ENCODE measurements at places on chromosomes 5 and 9.

DNA sequence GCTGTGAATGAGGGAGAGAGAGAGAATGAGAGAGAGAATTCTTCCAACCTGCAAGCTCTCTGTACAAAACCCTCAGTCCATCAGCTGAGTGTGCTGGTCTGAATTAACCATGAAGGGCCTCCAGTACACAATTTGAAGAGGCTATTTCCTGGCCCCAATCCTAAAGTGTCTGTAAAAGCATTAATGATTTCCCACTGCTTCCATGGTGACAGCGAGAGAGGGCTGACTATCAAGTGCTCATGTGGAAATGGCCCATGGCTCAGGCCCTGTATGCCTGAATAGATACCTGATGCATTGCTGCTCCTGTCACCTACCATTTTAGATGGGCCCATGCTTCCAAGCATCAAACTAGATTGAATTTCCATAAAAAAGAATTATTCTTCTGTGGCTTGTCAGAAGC lies 592.4 kb downstream of the KIF4B start:
- no peak for DNase-seq

DNA sequence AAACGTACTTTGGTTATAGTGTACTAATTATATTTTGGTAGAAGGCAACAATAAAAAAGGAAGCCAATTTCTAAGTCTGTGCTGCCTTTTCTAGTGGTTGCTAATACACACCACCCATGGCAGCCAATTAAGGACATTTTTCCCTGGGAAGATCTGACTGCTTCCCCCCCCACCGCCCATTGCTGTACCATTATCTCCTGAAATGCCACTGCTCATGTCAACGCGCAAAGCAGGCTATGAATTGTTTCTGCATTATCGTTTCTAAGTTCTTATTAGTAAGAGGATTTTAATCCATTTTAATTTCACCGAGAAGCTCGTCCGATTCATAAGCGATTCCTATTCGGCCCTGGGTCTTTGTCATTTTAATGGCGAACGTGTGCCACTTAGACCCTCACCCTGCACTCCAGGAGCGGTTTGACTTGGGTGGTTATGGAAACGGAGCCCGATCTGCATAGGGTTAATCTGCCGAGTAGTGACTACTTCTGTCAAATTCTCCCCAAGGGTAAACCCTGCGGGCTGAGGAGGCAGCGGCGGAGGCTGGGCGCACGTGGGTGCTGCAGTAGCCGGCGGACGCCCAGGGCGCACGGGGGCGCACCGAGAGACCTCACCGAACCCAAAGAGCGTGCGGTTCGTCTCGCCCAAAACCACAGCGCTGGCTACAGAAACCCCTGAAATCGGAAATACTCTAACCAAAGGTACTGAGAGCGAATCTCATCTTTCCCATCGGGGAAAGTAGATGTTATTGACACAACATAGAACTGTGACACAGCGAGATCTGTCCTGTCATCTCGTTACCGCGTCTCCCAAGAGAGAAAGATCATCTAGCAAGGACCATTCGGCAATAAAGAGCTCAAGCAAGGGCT lies 55.8 kb upstream of the SHC3 start:
- no peak for DNase-seq

- DNase-seq = peak; percentile 94
These were observed 34.0 kb downstream of the ZNF474 start for GRCh38 chr5:122163121-122164069.

- no peak for DNase-seq
These were observed 11.2 kb upstream of the CACFD1 start for GRCh38 chr9:133448487-133448972.

DNA sequence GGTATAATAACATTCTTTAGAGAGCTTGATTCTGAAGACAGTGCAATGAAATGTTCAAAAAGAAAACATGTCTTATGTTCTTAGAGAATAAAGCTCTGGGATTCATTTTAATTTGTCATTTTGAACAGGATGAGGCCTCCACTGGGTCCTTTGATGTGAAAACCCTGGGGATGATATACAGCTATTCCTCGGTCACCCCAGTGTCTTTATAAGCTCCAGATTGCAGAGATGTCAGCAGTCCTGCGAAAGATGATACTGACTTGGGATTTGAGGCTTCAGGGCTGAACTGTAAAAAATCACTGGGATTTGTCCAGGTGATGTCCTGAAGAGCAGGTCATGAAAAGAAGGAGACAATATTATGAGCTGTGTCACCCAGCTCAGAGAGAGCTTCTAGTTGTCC lies 529.7 kb upstream of the ZNF608 start:
- no peak for DNase-seq

- no peak for DNase-seq
These were observed 80.5 kb downstream of the RFK start for GRCh38 chr9:76313771-76314170.

DNA sequence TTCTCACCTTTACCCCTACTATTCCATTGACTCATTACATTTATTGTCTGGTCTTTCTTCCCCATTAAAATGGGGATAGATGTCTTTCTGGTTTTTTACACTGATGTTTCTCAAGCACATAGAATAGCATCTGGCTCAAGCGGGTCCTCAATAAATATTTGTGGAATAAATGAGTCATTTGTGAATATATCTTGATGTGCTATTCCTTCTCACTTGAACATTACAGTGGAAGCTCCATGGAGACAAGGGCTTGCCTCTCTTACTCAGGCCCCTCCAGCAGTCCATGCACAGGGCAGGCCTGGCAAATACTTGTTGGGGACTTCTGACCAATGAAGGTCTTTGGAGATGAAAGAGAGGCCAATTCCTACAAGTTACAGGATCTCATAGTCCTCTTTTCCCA lies 151.7 kb upstream of the TAS2R1 start:
- DNase-seq = no peak

GRCh38 chr9:135332979-135333748 lies 146.4 kb upstream of the PPP1R26 start:
- no peak for DNase-seq

GRCh38 chr5:6302075-6302474 lies 76.3 kb downstream of the MED10 start:
- DNase-seq = no peak

- no peak for DNase-seq
These were observed 30.4 kb upstream of the IER5L start for GRCh38 chr9:129208207-129209032.

DNA sequence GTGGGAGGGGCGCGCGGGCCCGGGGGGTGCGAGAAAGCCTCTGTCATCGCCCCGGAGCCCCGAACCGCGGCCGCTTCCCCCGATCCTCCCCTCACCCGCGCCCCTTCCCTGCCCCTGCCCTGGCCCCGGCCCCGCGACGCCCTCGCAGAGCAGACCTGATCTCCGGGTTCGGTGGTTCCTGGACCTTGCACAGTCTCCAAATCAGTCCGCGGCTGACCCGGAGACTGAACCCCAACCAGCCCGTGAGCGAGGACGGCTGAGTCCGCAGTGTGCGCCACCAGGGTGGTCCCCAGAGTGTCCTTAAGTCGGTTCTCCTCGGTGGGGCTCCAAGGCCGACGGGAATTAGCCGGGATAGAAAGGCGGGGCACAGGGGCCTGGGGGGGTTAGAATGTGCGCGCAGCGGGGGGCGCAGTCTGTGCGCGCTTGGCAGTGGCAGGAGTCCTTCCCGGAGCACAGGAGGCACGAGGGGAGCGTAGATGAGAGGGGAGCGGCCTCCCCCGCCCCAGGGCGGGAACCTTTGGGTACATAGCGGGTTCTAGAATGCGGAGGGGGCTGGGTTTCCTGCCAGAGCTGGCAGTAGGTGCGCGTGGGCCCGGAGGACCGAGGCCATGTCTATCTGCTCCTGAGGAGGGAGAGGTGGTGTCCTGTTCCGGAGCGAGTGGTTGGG lies 779 bp downstream of the PKN3 start:
- no peak for DNase-seq

- DNase-seq = peak; percentile 59
These were observed 12.5 kb upstream of the FOXE1 start for GRCh38 chr9:97840521-97840920.

- DNase-seq = no peak
These were observed 4.0 kb downstream of the DNM1 start for GRCh38 chr9:128206916-128207910.

GRCh38 chr5:154620411-154620810 lies 134.8 kb upstream of the LARP1 start:
- no peak for DNase-seq

- no peak for DNase-seq
These were observed 31.4 kb downstream of the CHSY3 start for GRCh38 chr5:129935626-129936025.

DNA sequence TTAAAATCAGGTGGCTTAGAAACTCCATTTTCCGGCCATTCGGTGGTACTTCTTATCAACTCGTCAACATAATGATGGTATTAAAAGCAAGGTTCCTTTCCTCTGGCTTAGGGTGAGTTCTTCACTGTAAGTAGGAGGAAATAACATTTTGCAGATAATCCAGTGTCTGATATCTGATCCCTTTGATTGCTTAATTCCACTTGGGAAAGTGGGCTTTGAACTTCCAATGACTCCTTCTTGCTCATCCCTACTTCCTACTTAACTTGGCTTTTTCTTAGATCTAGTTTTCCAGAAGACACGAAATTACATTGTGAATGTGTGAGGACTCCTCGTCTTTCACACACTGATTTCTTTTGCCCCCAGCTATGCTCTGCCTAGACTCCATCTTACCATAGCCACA lies 31.5 kb downstream of the DDX31 start:
- DNase-seq = peak; percentile 77

GRCh38 chr5:171295801-171296200 lies 13.2 kb upstream of the TLX3 start:
- no peak for DNase-seq

DNA sequence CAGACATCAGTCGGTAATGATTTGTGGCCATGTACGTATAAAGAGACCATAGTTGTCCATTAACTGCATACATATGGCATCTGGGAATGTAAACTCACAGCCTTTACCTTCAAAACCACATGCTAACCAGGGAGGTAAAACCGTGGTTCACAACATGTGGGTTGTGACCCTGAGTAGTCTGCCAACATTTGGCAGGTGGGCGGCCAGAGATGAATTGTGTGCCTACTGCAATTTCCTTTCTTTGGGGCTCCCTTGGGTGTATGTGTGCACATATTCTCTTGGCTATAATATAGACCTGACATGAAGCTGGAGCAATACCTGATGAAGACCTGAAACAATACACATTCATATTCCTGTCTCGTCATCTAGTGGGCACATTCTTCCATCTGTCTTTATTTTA lies 396.0 kb downstream of the MLLT3 start:
- DNase-seq = no peak

GRCh38 chr5:171024084-171024483 lies 162.3 kb downstream of the RANBP17 start:
- DNase-seq = no peak

Measured in HCEC 1CT (cell line).